GM23248 (cell line): ENCODE measurements at places on chromosomes 2 and 18. TPM values are rescaled to one million over a fixed set of nuclear protein-coding genes. Genes with fewer than 3 reads are reported as not detected.
A peak's percentile ranks its signal among the peaks of the same experiment; 100 is the strongest.

GRCh38 chr18:33918571-33918970 is 306.1 kb downstream of the NOL4 start:
- H3K36me3 ChIP-seq = no peaks in the 10 kb centered on the region
- H3K4me1 ChIP-seq = no peaks in the 10 kb centered on the region
- DNase-seq = no peak
- H3K27ac ChIP-seq = no peak overlapping the region

- H3K27ac ChIP-seq = no peak overlapping the region
- no peak for DNase-seq
- no peak overlapping the region for H3K4me3 ChIP-seq
- no peaks in the 10 kb centered on the region for H3K36me3 ChIP-seq
- H3K27me3 ChIP-seq = no peaks in the 10 kb centered on the region
- no peaks in the 10 kb centered on the region for H3K4me1 ChIP-seq
These were observed 161.6 kb downstream of the CSRNP3 start for GRCh38 chr2:165631089-165631488.

- peaks cover 19% of the 10 kb centered on the region; the same call in 1 of the 2 replicates for H3K36me3 ChIP-seq
- H3K4me1 ChIP-seq = peaks cover 29% of the 10 kb centered on the region
- H3K27me3 ChIP-seq = no peaks in the 10 kb centered on the region
- peak; percentile 42 for DNase-seq
- peak overlapping the region; percentile 55 for H3K4me3 ChIP-seq
These were observed 59.0 kb downstream of the WDSUB1 start for GRCh38 chr2:159227467-159227866.

- no peaks in the 10 kb centered on the region for H3K36me3 ChIP-seq
- no peaks in the 10 kb centered on the region for H3K27me3 ChIP-seq
- no peak overlapping the region for H3K4me3 ChIP-seq
- H3K27ac ChIP-seq = peak overlapping the region; percentile 41
These were observed 160.3 kb upstream of the COL3A1 start for GRCh38 chr2:188813857-188814256.

- H3K36me3 ChIP-seq = no peaks in the 10 kb centered on the region
- H3K4me1 ChIP-seq = 0 out of 2 replicates have a peak, but pooled peaks cover 3% of the 10 kb centered on the region
- H3K27ac ChIP-seq = no peak overlapping the region
- no peak overlapping the region for H3K4me3 ChIP-seq
These were observed 266.2 kb downstream of the TGIF1 start for GRCh38 chr18:3716116-3716660.

- 0 out of 2 replicates have a peak, but pooled peaks cover under 1% of the 10 kb centered on the region for H3K4me1 ChIP-seq
- H3K4me3 ChIP-seq = no peak overlapping the region
- no peak for DNase-seq
- no peaks in the 10 kb centered on the region for H3K36me3 ChIP-seq
- H3K27me3 ChIP-seq = no peaks in the 10 kb centered on the region
- no peak overlapping the region for H3K27ac ChIP-seq
These were observed 5.5 kb upstream of the SCYGR5 start for GRCh38 chr2:227661025-227661649.

- no peak overlapping the region for H3K27ac ChIP-seq
- H3K27me3 ChIP-seq = no peaks in the 10 kb centered on the region
- no peaks in the 10 kb centered on the region for H3K36me3 ChIP-seq
These were observed 386.6 kb downstream of the NRXN1 start for GRCh38 chr2:50645346-50645745.

DNA sequence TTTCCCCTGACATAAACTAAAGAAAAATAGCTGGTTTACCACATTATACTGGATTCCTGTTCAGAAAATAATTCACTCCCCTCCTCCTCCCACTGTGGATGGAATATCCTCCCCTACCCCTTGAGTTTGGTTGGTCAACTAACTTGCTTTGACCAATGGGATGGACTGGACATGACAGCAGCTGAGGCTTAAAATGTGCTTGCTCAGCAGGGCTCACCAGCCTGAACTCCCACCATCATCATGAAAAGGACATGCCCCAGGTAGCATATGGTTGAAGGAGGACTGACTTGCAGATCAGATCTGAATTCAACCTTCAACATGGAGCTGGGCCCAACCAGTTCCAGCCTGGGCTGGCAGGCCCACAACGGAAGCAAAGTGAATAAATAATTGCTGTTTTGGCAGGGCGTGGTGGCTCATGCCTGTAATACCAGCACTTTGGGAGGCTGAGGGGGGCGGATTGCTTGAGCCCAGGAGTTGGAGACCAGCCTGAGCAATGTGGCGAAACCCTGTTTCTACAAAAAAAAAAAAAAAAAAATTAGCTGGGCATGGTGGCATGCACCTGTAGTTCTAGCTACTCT is 284.4 kb downstream of the AFF3 start:
- H3K27ac ChIP-seq = no peak overlapping the region
- peaks cover 18% of the 10 kb centered on the region for H3K4me1 ChIP-seq
- no peak for DNase-seq
- H3K27me3 ChIP-seq = no peaks in the 10 kb centered on the region
- H3K36me3 ChIP-seq = no peaks in the 10 kb centered on the region

DNA sequence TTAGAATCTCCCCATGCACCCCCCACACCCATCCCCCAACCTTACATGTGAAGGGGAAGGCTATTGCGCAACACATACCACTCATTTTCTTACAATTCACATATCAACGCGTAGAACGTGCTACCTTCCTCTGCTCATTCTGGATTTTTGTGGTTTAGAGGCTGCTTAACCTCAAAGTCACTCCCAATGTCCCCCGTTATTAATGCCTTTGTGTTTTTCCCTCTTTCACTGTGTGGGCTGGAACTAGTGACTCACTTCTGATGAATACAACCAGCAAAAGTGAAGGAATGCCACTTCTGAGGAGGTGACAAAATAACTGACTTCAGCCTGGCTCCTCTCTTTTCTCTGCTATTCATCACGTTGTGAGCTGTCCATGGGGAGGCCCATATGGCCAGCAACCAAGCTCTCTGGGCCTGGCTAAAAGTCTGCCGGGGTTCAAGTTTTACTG is 342.5 kb upstream of the NXPH2 start:
- peak; percentile 58 for DNase-seq
- no peaks in the 10 kb centered on the region for H3K36me3 ChIP-seq
- no peaks in the 10 kb centered on the region for H3K4me1 ChIP-seq
- H3K27me3 ChIP-seq = no peaks in the 10 kb centered on the region
- H3K27ac ChIP-seq = no peak overlapping the region

DNA sequence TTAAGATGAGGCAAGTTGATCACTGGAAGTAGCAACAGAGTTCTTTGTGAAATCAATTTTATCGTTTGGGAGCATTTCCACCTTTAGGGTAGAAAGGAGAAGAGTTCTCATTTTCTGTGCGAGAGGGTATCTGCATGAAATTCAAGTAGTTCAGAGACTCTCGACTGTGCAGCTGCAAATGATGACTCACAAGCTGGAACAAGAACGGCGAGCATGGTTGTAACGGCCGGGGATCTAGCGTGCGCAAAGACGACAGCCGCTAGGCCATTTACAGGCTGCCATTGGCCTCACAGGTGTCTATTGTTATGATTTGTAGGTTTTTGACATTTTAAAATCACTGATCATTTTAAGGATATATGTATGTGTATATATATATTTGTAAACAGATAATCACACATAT is 5.2 kb downstream of the KLHL29 start:
- H3K27ac ChIP-seq = no peak overlapping the region
- DNase-seq = no peak
- no peaks in the 10 kb centered on the region for H3K36me3 ChIP-seq
- no peaks in the 10 kb centered on the region for H3K27me3 ChIP-seq
- H3K4me3 ChIP-seq = no peak overlapping the region
- no peaks in the 10 kb centered on the region for H3K4me1 ChIP-seq

DNA sequence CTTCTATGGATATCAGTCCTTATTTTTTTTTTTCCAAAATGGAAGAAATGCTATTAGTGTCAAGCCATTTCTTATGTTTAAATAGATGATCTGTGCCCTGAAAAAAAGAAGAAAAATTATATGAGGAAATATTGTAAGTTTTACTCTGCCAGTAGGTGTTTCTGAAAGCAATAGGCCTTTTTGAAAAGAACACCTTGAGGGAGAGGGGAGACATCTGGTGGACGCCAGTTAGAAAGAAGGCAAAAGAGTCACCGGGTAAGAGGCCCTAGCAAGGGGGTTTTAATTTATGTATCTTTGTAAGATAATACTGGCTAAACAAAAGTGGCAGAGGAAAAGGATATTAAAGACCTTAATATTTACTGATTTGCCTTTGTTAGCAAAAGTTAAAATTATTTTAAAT is 56.1 kb downstream of the DYNAP start:
- peak; percentile 7 for DNase-seq
- H3K36me3 ChIP-seq = no peaks in the 10 kb centered on the region
- H3K27me3 ChIP-seq = 0 out of 2 replicates have a peak, but pooled peaks cover 3% of the 10 kb centered on the region

DNA sequence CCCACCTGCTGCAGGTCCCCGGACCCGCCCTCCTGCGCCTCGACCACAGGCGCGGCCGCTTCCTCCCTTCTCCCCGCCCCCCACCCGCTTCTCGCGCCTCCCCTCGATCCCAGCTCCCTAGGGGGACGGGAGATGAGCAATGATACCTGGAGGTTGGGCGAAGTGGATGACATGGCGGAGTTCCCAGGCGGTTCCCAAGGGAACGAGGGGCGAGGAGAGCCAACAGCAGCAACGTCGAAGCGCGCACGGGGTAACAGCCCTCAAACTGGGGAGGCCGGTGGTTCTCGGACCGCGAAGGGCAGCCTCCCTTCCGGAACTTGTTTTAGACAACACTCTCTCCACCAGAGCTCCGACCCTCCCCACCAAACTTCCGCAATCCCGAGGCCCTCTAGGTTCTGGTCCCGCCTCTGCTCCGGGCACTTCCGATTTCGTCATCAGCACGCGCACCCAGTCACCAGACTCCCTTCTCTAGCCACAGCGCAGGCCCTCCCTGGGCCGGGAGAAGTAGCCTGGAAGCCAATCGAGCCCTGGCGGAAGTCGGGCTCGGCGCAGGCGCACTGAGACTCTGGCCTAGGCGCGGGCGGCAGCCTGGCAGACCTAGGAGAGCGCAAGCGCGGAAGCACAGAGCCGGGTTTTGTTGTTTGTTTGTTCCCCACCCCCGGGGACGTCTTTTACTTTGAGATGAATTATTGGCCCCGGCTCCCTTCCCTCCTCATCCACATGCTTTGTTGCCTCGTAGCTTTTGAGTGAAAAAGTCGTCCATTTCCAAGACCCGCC is at the start of gene VPS4B:
VPS4B (minus strand) TSS at position 390 of the 777 bp plus-strand sequence; CDS start at position 173, 217 bp downstream.
- H3K27me3 ChIP-seq = no peaks in the 10 kb centered on the region
- H3K4me3 ChIP-seq = peak within 1 kb of the TSS; percentile 93
- peaks cover 13% of the 10 kb centered on the region; the same call in 1 of the 2 replicates for H3K36me3 ChIP-seq
- H3K4me1 ChIP-seq = peaks cover 10% of the 10 kb centered on the region

- no peak overlapping the region for H3K4me3 ChIP-seq
- no peak overlapping the region for H3K27ac ChIP-seq
- DNase-seq = peak; percentile 70
- H3K4me1 ChIP-seq = peaks cover 7% of the 10 kb centered on the region
These were observed 50.2 kb upstream of the LRP1B start for GRCh38 chr2:142180820-142181533.

- H3K27me3 ChIP-seq = no peaks in the 10 kb centered on the region
- H3K4me1 ChIP-seq = no peaks in the 10 kb centered on the region
- no peak overlapping the region for H3K27ac ChIP-seq
- no peak overlapping the region for H3K4me3 ChIP-seq
- no peaks in the 10 kb centered on the region for H3K36me3 ChIP-seq
- DNase-seq = no peak
These were observed 117.6 kb downstream of the EXOC6B start for GRCh38 chr2:72708236-72708635.

GRCh38 chr2:45458909-45459563 is 152.0 kb downstream of the SRBD1 start:
- H3K27ac ChIP-seq = peak overlapping the region; percentile 16
- peak; percentile 78 for DNase-seq
- 0 out of 2 replicates have a peak overlapping the region, but pooled peaks have one; percentile 6 for H3K4me3 ChIP-seq
- H3K27me3 ChIP-seq = no peaks in the 10 kb centered on the region
- H3K4me1 ChIP-seq = peaks cover 18% of the 10 kb centered on the region
- no peaks in the 10 kb centered on the region for H3K36me3 ChIP-seq

GRCh38 chr18:7158216-7158615 is 40.6 kb upstream of the LAMA1 start:
- H3K27me3 ChIP-seq = no peaks in the 10 kb centered on the region
- no peak overlapping the region for H3K27ac ChIP-seq
- peak; percentile 58 for DNase-seq
- H3K36me3 ChIP-seq = no peaks in the 10 kb centered on the region
- H3K4me3 ChIP-seq = no peak overlapping the region
- peaks cover 16% of the 10 kb centered on the region for H3K4me1 ChIP-seq

- no peaks in the 10 kb centered on the region for H3K36me3 ChIP-seq
- H3K4me3 ChIP-seq = no peak overlapping the region
- DNase-seq = no peak
- no peaks in the 10 kb centered on the region for H3K27me3 ChIP-seq
These were observed 37.7 kb upstream of the RNF103 start for GRCh38 chr2:86661333-86661732.

GRCh38 chr18:76495006-76495370 is at the start of gene ZNF516:
TSS of gene ZNF516 (minus strand) at chr18:76495242. CDS start at chr18:76443054, 52,188 bp downstream.
- peak; percentile 79 for DNase-seq
- H3K4me1 ChIP-seq = peaks cover 5% of the 10 kb centered on the region
- no peaks in the 10 kb centered on the region for H3K27me3 ChIP-seq
- H3K36me3 ChIP-seq = no peaks in the 10 kb centered on the region
- peak within 1 kb of the TSS; percentile 77 for H3K27ac ChIP-seq
- peak within 1 kb of the TSS; percentile 89 for H3K4me3 ChIP-seq

DNA sequence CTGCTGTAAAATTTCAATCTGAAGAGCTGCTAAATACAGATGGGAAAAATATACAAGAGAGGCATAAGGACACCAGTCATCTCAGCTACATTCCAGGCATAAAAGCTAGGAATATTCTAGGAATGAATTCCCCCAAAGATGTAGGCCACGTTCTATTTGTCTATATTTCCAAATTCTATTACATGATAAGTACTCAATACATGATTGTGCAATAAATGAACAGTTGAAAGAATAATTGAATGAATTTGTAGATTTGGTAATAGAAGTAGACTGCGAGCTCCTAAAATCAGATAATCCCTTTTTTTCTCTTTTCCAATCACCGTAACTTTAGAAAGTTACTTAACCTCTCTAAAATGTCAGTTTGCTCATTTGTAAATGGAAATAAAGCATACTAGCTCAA is 48.5 kb upstream of the KCNH7 start:
- H3K27ac ChIP-seq = no peak overlapping the region
- H3K27me3 ChIP-seq = no peaks in the 10 kb centered on the region
- H3K4me1 ChIP-seq = no peaks in the 10 kb centered on the region
- no peaks in the 10 kb centered on the region for H3K36me3 ChIP-seq
- H3K4me3 ChIP-seq = no peak overlapping the region

- no peaks in the 10 kb centered on the region for H3K27me3 ChIP-seq
- H3K27ac ChIP-seq = peak overlapping the region; percentile 22; the same call in 1 of the 2 replicates
- no peak overlapping the region for H3K4me3 ChIP-seq
- peaks cover 92% of the 10 kb centered on the region for H3K36me3 ChIP-seq
These were observed 37.1 kb upstream of the GPR75 start for GRCh38 chr2:53896864-53897263.

GRCh38 chr2:201262718-201263117 is 2.4 kb downstream of the CASP8 start:
- no peaks in the 10 kb centered on the region for H3K36me3 ChIP-seq
- no peak overlapping the region for H3K4me3 ChIP-seq
- no peak overlapping the region for H3K27ac ChIP-seq
- no peak for DNase-seq
- peaks cover 39% of the 10 kb centered on the region for H3K4me1 ChIP-seq

CD207 gene
- not detected in 2 replicates for total RNA-seq

CDKL4 gene
- 0.22 TPM in 1 of 2 replicates, not detected in the other for total RNA-seq

DYSF gene
- 0.54 TPM in 1 of 2 replicates, not detected in the other for total RNA-seq
